CD4-positive, alpha-beta T cell treated with Interleukin-1 beta for 1 hour (primary cell): ENCODE measurements at places on chromosomes 1 and 21.

DNA sequence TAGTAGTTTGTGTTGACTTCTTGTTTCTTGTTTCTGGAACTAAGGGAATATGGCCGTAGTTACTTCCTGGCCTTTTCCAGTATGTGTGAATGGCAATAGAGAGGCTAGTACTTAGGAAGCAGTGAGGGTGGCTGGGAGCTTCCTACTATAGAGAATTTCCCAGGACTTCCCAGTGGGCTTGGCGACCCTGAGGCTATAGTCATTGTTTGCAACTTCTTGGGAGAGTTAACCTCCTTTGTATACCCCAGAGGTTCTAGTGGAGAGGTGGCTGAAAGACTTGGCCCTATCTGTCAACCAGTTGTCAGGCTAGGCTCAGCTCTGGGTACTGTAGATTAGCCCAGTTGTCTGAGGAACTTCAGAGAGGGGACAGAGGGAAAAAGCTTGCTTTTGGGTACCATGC is 15.6 kb downstream of the RAD54L start:
- DNase-seq, result no peak

DNA sequence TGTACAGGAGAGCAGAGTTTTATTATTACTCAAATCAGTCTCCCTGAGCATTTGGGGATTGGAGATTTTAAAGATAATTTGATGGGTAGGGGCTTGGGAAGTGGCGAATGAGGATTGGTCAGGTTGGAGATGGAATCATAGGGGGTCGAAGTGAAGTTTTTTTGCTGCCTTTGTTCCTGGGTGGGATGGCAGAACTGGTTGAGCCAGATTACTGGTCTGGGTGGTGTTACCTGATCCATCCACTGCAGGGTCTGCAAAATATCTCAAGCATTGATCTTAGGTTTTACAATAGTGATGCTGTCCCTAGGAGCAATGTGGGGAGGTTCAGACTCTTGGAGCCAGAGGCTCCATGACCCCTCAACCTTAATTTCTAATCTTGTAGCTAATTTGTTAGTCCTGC is 108.8 kb downstream of the BACH1 start:
- DNase-seq, result no peak

DNA sequence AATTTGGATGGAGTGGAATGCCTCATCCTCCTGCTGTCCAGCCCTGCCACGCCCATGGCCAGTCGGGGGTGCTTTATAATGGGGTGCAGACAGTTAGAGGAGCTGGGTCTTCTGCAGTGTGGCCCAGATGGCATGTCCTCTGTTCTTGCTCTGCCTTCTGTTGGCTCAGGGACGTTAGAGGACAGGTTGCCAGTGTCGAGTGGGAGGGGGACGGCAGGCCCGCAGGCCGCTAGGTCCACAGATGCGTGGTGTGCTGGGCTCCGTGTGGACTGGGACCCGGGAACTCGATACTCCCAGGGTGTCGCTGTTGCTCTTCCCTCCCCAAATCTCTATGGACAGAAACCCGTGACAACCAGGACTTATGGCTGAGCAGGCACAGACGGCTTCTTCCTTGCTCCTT is 33.3 kb downstream of the SIM2 start:
- DNase-seq, result no peak

GRCh38 chr1:151711044-151711800 is 5.4 kb downstream of the CELF3 start:
- DNase-seq, result no peak

DNA sequence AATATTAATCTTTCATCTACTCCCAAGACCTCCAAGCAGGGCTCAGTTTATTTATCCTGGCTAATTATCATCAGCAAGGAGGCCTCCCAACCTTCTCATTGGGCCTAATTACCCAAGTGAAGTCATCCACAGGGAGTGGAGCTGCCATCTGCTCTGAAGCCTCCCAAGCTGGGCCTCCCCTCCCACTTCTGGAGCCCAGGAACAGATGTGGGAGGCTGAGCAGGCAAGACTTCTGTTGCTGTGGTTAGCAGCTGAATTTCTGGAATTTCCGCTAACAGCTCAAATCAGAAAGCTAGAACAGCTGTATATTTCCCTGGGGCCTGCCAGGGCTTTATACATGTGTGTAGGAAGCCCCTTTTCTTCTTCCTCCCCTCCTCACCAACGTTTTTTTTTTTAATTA is 127.5 kb downstream of the UCK2 start:
- no peak for DNase-seq

- DNase-seq, result no peak
Observed at GRCh38 chr1:245453541-245453940, 298.8 kb downstream of the KIF26B start.

GRCh38 chr1:42835422-42835821 is 11.0 kb upstream of the ZNF691 start:
- no peak for DNase-seq

DNA sequence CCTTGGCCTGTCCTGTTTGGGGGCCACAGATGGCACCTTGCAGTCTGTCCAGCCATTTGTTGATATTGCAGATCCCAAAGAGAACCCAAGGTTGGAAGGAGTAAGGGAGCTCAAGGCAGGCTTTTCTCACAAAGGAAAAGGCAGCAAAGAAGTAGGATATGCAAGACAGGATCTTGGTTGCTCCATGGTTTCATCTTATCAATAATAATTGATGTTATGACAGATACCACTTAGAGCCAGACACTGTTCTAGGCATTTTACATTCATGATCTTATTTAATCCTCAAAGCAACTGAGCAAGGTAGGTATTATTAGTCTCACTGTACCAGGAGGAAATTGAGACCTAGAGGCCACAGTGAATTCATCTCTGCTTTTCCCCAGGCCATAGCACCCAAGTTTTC is 28.8 kb downstream of the BATF3 start:
- no peak for DNase-seq

DNA sequence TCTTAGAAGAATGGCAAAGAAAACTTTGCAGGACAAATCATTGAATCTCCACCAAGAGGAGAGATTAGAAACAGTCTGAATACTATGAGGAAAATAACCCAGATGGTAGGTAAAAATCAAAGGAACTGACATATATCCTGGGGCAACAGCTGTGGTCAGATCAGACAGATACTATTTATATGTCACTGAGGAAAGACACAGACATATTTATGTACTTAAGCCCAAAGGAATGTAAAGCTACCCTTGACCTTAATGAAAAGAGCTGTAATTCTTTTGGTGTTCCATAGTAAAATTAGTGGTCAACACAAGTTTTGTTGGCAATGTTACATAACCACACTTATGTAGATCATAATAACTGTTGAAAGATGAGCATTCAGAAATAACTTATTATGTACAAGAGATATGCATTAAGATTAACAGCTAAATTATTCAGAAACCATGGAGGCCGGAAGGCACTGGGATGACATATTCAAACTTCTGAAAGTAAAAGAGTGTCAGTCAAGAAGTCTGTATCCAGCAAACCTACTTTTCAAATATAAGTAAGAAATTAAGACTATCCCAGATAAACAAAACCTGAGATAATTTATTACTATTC is 166.1 kb upstream of the SAMSN1 start:
- DNase-seq, result no peak

GRCh38 chr1:13451399-13451965 is 41.2 kb downstream of the PRAMEF20 start:
- DNase-seq, result no peak

DNA sequence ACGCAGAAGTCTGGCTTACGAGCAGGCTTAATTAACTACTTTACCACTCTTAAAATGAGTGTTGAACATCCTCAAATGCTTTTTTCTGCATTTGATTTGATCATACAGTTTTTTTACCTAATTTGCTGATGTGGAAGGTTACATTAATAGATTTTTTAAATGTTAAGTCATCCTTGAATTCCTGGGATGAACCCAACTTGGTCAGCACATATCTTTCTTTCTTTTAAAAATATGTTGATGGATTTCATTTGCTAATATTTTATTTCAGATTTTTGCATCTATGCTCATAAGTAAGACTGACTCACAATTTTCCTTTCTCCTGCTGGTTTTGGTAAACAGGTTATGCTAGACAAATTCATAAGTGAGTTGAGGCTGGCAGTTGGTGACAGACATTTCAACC is 82.9 kb downstream of the LHX4 start:
- DNase-seq, result no peak

GRCh38 chr1:197029749-197030148 is 37.3 kb downstream of the F13B start:
- DNase-seq, result no peak

- DNase-seq, result no peak
Observed at GRCh38 chr1:246709835-246710234, 14.4 kb upstream of the SCCPDH start.

- no peak for DNase-seq
Observed at GRCh38 chr1:85202864-85203255, 2.0 kb upstream of the SYDE2 start.

DNA sequence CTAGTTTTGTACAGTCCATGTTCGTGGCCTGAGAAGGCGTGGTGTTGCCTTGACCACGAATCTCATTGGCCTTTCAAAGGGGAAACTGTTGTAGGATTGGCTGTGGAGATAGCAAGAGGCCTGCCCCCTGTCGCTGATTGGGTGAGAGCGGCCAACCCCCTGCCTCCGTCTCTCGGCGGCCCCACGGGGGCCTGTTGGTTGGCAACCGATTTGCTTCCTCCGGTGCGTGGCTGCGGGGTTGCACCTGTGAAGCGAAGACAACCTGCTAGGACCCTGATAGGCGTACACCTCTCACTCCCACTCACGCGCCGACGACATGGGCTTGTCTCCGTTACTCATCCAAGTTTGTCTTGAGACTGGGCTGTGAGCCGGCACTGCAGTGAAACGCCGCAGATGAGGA is at the start of gene UBE2U:
UBE2U (plus strand) TSS at position 204 of the 400 bp plus-strand sequence. CDS start 428 bp downstream, outside the sequence.
- no peak for DNase-seq

DNA sequence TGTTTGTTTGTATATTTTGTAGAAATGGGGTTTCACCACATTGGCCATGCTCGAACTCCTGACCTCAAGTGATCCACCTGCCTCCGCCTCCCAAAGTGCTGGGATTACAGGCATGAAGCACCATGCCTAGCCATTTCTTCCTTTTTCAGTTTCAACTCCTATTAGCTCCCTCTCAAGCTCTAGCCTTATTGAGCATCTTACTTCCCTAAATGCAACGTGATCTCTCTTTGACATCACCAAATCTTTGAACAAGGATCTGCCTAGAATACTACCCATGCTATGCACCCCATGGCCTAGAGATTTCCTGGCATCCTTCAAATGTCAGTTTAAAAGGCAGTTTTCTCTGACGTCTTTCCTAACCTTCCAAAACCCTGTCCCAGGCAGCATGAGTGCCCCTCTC is 91.1 kb upstream of the NR5A2 start:
- DNase-seq, result no peak

- no peak for DNase-seq
Observed at GRCh38 chr1:54051933-54052430, 1.0 kb downstream of the TMEM59 start.

GRCh38 chr1:21220815-21221214 is 44.1 kb upstream of the EIF4G3 start:
- no peak for DNase-seq

- DNase-seq, result no peak
Observed at GRCh38 chr21:21000591-21001175, 2.5 kb downstream of the NCAM2 start.

DNA sequence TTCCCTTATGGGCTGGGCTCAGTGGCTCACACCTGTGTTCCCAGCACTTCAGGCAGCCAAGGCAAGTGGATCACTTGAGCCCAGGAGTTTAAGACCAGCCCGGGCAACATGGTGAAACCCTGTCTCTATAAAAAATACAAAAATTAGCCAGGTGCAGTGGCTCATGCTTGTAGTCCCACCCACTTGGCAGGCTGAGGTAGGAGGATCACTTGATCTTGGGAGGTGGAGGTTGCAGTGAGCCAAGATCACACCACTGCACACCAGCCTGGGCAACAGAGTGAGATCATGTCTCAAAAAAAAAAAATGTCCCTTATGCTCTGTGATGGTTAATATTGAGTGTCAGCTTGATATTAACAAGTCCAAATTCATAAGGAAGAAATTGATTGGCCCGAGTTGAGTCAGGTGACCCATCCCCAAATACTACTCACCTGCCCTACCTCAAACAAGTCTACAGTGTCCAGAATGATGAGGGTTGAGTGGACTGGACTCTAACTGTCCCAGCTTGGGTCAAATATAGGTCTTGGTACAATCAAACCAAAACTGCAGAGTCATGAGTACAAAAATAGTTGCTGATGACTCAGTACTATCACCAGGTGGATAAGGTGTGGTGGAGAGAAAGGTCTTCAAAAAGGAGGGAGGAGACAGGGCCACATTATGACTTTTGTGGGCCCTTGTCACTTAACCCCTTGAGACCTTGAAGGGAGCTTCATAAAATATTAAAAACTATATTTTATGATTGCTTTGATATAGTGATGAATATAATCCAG is 161.0 kb downstream of the ZNF326 start:
- no peak for DNase-seq

GRCh38 chr1:225137976-225138375 is 208.5 kb downstream of the DNAH14 start:
- no peak for DNase-seq

DNA sequence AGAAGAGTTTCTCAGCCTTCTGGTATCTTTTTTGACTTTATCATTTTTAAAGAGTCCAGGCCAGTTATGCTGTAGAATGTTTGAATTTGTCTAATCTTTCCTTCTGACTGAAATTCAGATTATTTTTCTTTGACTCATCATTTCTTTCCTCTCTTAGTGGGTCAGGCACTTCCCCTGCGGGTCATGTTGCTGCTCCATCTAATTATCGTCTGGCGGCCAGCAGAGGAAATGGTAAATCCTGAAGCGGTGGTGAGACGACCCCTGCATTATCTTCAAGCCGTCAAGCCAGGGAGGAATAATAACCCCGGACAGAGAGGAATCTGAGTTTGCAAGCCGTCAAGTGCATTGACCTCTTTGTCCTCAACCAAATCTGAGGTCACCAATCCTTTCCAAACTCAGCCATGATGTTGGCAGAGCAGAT is 102.1 kb downstream of the ADSS2 start:
- no peak for DNase-seq

DNA sequence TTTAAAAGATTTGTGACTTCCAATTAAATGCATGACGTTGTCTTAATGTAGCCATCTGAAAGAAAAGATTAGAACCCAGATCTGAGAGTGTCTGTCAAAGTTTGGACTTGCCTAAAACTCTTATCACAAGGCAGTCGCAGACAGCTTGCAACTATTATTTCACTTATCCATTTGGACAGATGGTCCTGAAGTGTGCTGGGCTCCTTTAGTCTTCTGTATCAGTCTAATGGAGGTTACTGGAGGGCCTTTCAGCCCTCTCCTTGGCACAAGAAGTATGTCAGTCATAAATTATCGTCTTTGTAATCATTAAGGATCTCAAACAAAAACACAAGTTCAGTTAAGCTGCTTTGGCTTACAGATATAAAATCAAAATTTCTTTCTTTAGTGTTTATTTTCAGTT is 15.5 kb downstream of the PROX1 start:
- DNase-seq, result no peak

DNA sequence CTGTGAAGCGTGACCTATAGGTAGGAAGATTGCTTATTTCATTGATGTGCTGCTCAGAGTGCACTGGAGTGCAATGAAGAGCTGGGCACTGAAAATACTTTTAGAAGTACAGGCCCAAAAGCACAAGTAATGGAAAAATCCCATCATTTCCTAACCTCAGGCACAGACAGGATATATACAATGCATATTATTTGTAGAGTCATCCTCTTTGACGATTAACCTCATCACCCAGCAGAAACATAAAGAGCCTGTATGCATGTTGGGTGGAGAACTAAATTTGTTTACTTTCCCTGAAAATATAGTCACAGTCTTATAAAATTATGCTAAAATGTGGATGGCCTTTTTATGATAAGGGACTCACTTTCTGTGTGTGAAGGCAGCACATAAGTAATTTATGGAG is 98.1 kb downstream of the TNNI3K start:
- DNase-seq, result no peak

GRCh38 chr1:47424336-47424982 is 8.4 kb downstream of the FOXE3 start:
- DNase-seq, result no peak

GRCh38 chr1:90133133-90133532 is 138.2 kb downstream of the ZNF326 start:
- DNase-seq, result no peak
